A549 (cell line): ENCODE measurements at places on chromosomes 5 and 9. TPM values are rescaled to one million over a fixed set of nuclear protein-coding genes. Genes with fewer than 3 reads are reported as not detected.

HRCT1 gene
- polyA plus RNA-seq, result 0.22 to 0.41 TPM in 2 of 3 replicates, not detected in the other

SELENOP gene
- polyA plus RNA-seq, result 0.08 to 0.17 TPM (median 0.14 TPM) in 3 replicates

ATP6V0E1 gene
- polyA plus RNA-seq, result 323 to 344 TPM (median 328 TPM) in 3 replicates

IRX2 gene
- 0.59 to 0.76 TPM (median 0.67 TPM) in 3 replicates for polyA plus RNA-seq

GGTA1 gene
- polyA plus RNA-seq, result not detected in 3 replicates

TBCA gene
- polyA plus RNA-seq, result 463 to 530 TPM (median 484 TPM) in 3 replicates

LCN2 gene
- polyA plus RNA-seq, result 2.3 to 3.0 TPM (median 2.6 TPM) in 3 replicates

SEMA4D gene
- polyA plus RNA-seq, result 4.5 to 7.2 TPM (median 5.8 TPM) in 3 replicates

CRB2 gene
- 0.05 to 0.10 TPM (median 0.09 TPM) in 3 replicates for polyA plus RNA-seq

TDRD7 gene
- 11.1 to 14.2 TPM (median 11.5 TPM) in 3 replicates for polyA plus RNA-seq

PRUNE2 gene
- 0.04 TPM in 1 of 3 replicates, not detected in the others for polyA plus RNA-seq

VPS13A gene
- polyA plus RNA-seq, result 12.3 to 13.6 TPM (median 13.1 TPM) in 3 replicates

- DNase-seq, result peak; percentile 38
These were observed 19.3 kb upstream of the TOR2A start for GRCh38 chr9:127754099-127755060.

- DNase-seq, result no peak
These were observed 271.5 kb downstream of the ADGRV1 start for GRCh38 chr5:90830058-90830457.

DNA sequence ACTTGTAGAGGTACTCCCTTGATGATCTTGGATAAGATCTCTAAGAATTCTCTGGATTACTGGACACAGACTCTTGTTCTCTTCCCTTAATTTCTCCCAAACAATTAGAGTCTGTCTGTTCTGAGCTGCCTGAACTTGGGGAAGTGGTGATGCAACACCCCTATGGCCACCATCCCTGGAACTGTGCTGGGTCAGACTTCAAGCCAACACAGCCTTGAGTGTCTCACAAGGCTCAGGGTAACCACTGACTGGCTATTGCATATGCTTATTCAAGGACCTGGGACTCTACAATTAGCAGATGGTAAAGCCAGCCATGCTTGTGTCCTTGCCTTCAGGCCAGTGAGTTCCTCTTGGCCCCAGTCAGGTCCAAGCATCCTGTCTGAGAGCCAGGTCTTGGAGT is 504.5 kb downstream of the MAN2A1 start:
- no peak for DNase-seq

DNA sequence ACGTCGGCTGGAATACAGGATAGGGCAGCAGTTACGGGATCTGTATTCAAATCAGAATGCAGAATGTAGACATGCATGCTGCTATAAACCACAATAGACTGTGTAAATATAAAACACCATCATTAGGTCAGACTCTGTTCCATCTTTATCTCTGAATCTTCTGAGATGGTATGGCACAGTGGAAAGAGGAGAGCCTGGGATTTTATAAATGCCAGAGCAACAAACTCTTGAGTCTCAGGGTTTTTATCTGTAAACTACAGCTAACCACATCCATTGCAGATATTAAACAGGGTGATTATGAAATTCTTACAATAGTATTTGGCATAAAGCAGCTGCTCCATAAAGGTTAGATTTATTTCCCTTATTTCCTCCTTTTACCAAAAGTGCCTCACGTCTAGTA is 108.7 kb downstream of the ZDHHC21 start:
- no peak for DNase-seq

DNA sequence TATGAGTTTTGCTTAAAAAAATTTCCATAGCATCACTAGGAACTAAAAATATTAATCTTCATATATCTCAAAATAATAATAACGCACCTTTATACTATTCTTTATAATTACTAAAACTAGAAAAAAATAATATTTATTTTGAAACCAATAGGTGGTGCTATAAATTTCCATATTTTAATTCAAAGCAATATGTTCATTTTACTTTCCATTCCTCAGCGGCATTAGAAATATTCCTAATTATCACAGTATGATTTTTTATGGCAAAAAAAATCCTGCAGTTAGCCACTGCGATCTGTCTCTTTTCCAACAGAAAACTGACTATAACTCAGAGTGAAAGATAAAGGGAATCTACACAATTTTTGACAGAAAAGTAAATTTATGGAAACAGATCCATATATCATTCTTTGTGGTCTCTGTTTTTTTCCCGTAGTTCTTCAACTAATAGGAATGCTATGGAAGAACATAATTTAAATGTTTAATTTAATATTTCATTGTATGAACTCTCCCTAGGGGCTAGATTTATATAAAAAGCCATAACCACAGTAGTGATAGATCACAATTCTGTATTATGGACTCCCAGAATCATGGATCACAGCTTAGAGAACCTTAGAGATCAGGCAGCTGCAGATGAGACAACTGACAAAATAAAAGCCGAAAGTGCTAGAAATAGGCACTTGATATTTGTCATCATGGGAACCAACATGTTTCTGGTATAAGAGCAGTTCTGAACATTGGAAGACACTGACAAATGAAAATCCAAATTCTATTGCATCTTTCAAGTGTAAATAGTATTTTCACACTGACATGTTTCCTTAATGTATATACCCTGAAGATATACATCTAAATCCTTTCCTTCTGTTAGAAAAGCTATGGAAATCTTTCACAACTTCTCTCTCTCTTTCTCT is 167.7 kb upstream of the MPDZ start:
- DNase-seq, result no peak

DNA sequence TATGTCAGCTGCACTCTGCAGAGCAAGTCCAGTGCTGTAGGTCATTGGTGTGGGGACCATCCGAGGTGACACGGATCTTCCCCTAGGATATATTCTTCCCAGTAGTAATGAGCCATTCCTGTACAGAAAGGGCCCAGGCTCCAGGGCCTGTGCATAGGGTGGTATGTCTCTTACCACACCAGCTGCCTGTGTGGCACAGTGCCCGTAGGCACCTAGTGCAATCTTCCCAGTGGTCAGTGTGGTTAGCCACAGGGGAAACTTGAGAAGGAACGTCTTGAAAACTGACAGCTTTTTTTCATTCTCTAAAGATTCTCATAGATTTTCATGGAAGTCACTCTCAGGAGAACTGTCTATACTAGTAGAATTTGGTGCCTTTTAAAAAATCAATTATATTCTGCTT is 39.8 kb downstream of the CYSTM1 start:
- no peak for DNase-seq

DNA sequence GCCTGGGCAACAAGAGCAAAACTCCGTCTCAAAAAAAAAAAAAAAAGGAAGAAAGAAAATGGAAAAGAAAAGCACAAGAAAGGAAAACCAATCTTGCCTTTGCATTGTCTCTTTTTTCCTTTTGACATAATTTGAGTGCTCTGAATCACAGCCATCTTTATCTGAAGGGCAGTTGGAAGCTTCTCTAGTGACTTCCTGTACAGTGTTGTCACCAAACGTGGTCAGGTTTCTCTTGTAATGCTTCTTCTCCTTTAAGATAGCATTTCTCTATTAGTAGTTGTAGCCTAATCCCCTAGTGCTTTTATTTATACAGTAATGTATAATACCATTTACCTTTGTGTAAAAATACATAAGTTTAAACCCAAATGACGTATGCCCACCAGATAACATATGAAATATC is 18.1 kb downstream of the PRKACG start:
- no peak for DNase-seq

GRCh38 chr9:97923529-97924108 is 1.3 kb upstream of the TRMO start:
- DNase-seq, result peak; percentile 51

- DNase-seq, result peak; percentile 85
These were observed 32.0 kb upstream of the SPTLC1 start for GRCh38 chr9:92147030-92147851.

DNA sequence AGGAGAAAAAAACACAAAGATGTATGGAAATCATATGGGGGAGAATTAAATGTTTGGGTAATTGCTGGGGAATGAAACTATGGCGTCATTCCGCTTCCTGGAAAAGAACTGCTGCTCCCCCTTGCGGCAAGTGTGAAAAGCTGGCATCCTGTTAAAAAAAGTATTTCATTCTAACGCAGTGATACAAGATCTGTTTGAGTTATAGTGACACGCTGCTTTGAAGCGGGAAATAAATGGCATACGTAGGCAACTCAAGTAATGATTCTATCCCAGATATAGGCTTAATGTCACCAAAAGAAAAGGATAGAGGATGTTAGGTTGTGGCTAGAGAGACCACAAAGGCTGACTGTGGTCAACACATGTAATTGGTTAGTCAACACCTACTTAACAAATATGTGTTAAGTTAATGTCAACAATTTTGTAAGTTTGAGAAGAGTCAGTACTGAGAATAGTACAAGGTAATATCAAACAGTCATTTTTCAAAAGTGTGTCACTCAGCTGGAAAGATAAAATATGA is 70.2 kb upstream of the ALDH1A1 start:
- DNase-seq, result peak; percentile 96

DNA sequence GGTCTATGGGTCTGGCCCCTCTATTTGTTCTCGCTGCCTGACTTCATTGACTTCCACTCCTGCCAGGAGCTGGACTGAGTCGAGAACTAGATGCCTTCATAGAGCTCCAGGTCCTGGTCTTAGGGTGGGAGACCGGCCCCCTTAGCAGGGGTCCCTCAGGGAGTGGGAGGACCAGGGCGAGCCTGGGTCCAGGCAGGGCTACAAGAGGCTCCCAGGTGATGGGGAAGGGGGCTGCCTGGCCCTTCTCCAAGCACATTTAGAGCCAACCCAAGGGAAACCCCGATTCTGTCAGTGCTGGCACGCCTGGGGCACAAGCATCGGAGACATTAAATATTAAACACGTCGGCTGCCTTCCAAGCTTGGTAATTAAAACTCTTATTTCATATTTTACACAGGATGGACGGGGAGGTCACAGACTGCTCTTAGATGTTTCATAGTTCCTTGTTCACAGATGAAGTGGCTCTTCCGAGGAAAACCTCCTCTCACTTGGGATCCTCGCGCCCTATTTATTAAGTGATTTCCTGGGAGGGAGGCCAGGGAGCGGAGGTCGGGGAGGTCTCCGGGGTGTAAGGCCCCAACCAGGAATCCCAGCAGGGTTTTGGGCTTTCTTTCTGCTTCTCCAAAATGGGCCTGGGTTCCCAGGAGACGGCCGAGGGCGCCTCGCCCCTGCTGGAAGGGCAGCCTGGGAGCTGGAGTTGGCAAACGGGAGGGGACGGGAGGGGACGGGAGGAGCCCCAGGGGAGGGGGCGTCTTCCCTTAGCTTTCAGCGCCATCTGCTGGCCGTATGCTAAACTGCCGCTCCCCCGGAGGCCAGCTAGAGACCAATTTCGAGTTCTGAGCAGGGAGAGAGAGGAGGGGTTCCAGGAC is 23.4 kb upstream of the ZBTB43 start:
- peak; percentile 73 for DNase-seq

DNA sequence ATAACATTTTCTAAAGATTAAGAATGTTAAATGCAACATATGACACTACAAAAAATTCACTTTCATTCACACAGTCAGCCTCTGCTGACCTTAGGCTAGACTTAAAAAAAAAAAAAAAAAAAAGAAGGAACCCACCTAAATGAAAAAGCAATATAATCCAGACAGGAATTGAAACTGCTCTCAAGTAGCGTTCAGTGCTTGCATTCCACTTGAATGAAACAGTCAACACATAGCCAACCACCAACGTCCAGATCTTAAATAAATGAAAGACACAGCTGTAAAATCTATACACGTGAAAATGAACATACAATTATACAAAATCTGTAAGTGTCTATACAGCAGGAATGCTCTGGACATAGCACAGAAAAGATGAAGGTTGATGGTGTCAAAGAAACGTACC is 11.4 kb downstream of the TMEM245 start:
- no peak for DNase-seq

GRCh38 chr9:138063785-138064184 is 186.2 kb downstream of the CACNA1B start:
- no peak for DNase-seq

- no peak for DNase-seq
These were observed 39.6 kb downstream of the COL5A1 start for GRCh38 chr9:134681061-134681661.

- DNase-seq, result no peak
These were observed 212.2 kb downstream of the CHSY3 start for GRCh38 chr5:130116462-130116861.

DNA sequence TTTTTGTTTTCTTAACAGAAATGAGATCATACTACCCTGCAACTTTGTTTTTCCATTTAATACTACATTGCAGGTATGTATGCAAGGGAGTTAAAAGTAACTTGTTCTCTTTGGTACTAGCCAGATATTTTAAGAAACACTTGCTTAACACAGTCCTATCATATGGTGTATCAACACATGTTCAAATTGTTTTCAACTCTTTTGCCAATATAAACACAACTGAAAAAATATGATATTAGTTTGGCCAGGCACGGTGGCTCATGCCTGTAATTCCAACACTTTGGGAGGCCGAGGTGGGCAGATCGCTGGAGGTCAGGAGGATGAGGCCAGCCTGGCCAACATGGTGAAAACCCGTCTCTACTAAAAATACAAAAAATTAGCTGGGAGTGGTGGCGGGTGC is 41.6 kb downstream of the RNF38 start:
- no peak for DNase-seq

DNA sequence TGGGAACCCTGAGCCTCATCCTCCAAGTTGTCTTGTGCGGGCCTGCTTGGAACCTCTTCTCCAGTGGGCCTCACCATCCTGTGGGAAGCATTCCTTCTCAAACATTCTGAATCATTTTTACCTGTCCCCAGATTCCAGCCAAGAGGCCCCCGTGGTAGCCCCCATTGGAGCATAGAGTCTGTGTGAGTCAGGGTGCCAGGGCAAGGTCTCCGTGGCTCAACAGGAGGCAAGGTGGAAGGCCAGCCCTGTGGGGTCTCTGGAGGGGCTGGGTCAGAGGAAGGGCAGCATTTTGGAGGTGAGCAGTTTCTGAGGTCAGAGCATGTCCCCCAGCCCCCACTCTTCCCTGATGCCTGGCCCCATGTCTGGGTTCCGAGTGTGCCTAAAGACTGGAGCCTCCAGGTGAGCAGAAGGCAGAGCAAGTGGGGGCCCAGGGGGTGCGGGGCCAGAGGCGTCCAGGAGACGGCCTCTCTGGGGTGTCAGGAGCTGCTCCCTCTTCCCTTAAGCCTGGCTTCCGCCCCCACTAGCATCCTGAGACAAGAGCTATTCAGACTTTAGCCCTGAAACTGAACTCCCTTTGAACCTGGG is 2.1 kb downstream of the CACNA1B start:
- DNase-seq, result no peak

- no peak for DNase-seq
These were observed 13.2 kb downstream of the TSPAN17 start for GRCh38 chr5:176660530-176660859.

GRCh38 chr5:17217493-17218352 is at the start of gene BASP1:
Gene BASP1, plus strand, starts transcription at chr5:17217631. Its CDS starts 57,586 bp downstream, at chr5:17275217.
- no peak for DNase-seq
